ENCODE measurements at places on chromosomes 13 and 19. TPM values are rescaled to one million over a fixed set of nuclear protein-coding genes. Genes with fewer than 3 reads are reported as not detected.
A peak's percentile ranks its signal among the peaks of the same experiment; 100 is the strongest.

CCDC169 gene
- total RNA-seq, result 8.1 TPM

ATP12A gene
- not detected for total RNA-seq

- DNase-seq, result no peak
These were observed 2.8 kb upstream of the IFI30 start for GRCh38 chr19:18170714-18171255.

CYP2F1 gene
- not detected for total RNA-seq

- DNase-seq, result peak; percentile 8
These were observed 35.6 kb upstream of the TPTE2 start for GRCh38 chr13:19596960-19597361.
